ENCODE measurements at places on chromosomes 7 and 10. TPM values are rescaled to one million over a fixed set of nuclear protein-coding genes. Genes with fewer than 3 reads are reported as not detected.

- DNase-seq, result no peak
Measured at GRCh38 chr10:17854044-17854652, 45.0 kb downstream of the MRC1 start.

DNA sequence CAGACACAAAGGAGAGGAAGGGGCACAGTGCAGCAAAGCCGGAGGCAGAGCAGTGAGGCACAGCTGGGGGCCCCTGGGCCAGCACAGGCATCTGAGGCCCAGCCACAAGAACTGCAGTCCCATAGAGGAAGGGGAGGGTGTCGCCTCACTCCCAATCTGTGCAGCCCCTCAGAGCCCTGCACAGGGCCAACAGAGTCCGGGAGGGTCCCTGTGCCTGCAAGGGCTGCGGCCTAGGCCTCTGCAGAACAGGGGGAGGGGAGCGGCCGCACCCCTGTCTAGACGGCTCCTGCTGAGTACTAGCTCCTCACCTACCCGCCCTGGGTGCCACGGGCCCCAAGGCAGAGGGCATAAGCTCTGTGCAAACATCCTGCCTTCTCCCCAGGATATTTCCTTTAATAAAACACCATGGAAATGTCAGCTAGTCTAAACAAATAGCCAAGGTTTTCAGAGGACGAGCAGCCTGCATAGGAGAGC, 32.4 kb upstream of the RET start:
- no peak for DNase-seq

GRCh38 chr10:6228647-6229046, 25.9 kb downstream of the PFKFB3 start:
- DNase-seq, result no peak

- DNase-seq, result no peak
Measured at GRCh38 chr10:108556186-108556585, 1367.1 kb downstream of the XPNPEP1 start.

DNA sequence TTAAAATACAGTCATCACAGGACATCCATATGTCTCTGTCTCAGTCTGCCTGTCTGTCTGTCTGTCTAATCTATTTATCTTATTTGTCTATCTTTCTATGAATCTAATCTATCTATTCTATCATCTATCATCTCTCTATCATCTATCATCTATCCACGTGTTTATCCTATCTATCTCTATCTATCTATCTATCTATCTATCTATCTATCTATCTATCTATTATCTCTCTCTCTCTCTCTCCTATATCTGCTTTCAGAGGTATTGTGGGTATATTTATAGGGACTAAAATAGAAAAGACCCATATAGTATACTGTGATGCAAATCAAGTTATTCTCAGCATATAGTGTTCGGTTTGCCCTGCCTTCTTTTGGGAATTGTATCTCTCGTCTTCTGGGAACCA, 167.5 kb downstream of the VPS50 start:
- DNase-seq, result no peak

- no peak for DNase-seq
Measured at GRCh38 chr10:26755443-26755903, 58.0 kb downstream of the PDSS1 start.

DNA sequence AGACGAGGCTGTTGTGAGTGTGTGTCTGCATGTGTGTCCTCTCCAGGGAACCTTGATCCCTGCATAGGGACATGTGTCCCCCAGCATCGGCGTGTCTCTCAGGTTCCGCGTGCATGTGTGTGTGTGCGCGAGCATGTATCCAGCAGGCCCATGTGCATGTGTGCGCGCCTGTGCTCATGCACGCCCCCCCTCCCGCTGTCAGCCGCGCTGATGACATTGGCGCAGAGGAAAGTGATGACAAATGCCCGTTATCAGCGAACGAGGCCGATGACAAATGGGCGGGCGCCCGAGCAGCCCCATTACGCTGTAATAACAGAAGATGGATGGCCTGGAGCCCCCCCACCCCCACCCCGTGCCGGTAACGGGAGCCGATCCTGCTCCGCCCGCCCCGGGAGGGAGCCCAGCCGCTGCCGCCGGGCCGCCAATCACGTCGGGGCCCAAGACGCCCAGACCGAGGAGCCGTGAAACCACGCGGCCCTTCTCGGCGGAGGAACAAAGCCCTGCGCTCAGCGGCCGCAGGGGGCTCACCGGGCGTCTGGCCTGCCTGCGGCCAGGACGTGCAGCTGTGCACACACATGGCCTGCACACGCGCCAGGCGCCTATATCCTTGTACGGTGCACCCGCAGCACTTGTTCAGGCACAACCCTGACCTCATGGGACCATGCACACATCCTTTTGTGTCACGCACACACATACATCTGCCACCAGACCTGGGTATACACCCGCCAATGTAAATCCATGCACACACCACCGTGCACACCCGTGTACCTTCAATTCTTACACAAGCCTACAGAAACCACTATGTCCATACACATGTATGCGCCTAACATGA, 21.5 kb downstream of the POLL start:
- no peak for DNase-seq

GRCh38 chr7:50682079-50682478, 100.6 kb downstream of the GRB10 start:
- DNase-seq, result no peak

DNA sequence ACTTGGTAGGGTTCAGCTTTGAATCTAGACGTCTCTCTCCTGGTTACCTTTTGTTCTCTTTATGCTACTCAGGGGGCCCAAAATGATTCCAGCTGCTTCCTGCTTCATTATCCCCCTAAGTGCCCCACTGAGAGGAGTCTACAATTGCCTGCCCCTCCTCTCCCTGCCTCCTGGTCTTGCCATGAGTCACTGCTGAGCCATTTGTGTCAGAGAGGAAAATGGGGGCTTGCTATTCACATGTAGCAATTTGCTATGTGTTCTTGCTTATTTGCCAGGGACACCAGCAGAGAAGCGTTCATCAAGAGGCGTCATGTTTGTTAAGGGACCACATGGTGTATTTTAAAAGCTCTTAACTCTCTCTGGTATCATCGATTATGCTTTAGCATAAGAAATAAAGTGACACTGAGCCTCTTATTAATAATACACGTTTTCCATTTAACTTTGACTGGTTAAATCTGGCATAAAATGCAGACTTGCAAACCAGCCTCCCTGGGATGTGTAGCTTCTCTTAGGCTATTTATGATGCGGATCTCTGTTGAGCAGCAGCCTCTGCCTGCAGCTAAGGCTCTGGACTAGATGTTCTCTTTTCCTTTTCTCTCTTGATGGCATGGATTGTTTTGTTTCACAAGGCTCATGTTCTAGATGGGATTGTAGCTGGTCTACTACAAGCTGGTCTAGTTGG, 239.3 kb downstream of the AUTS2 start:
- no peak for DNase-seq

GRCh38 chr10:78599122-78599853, 469.5 kb upstream of the ZMIZ1 start:
- DNase-seq, result peak; percentile 18

DNA sequence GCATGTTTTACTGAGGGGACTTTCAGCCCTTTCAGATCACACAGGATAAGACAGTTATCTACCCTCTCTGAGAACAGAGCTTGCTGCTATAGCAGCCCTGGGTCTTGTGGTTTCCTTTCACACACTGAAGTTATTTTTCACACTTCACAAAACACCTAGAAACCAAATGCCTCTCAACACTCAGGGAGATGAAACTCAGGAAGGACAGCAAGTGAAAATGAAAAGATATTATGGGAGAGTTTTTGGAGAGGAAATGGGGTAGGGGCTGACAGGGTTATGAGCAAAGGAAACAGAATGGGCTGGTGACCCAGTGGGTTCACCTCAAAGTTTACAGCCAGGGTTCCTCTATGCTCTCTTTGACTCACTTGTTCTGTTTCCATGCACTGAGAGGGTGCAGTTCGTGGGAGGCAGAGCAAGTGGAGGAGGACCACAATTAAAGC, 17.0 kb upstream of the GIMAP2 start:
- DNase-seq, result no peak

GRCh38 chr10:69061305-69062161, 26.4 kb upstream of the SRGN start:
- peak; percentile 83 for DNase-seq

DNA sequence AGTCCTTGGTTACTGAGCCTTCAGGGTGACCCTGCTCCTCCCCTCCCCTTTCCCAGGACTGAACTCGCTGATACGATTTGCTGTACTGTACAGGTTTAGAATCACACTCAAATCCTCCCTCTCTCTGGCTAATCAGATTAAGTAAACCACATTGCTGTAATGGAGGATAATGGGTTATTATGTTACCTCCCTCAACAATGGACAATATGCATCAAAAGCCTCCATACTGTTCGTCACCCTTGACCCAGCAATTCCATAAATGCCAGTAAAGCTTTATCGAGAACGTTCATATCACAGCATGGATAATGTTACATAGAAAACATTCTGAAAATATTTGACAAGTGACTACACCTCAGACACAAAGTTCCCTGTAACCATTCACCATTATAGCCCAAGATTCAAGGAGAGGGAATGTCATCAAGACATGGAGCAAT, 61.7 kb downstream of the FAM107B start:
- DNase-seq, result no peak

GRCh38 chr7:66736892-66737291, 3.6 kb upstream of the RABGEF1 start:
- no peak for DNase-seq

GRCh38 chr7:81666209-81666608, 103.6 kb downstream of the HGF start:
- DNase-seq, result no peak

DNA sequence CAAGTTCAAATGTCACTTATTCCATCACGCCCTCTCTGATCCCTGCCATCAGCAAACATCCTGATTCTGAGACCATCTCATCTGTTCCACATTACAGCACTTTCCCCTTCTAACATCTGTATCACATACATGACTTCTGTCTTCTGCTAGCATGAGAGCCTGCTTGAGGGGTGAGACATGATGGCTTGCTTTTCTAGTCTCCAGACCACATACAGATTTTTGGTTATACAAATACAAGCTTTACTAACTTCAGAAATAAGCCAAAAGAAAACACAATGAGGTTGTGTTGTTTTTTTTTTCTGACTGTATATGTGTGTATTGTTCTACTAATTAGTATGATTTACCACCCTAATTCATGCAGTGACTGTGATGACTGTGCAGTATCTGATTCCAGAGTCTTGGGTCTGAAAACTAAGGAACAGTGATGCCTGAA, 34.3 kb downstream of the NAPEPLD start:
- DNase-seq, result no peak

Gene GNGT1
- total RNA-seq, result not detected

Gene DNAH11
- total RNA-seq, result 3.5 TPM

Gene CH25H
- 0.98 TPM for total RNA-seq

Gene MYL7
- 49,235 TPM for total RNA-seq

Gene COL26A1
- total RNA-seq, result not detected

Gene SEMA3C
- 61.6 TPM for total RNA-seq

Gene SLC13A1
- not detected for total RNA-seq

Gene ETV1
- 27.7 TPM for total RNA-seq

Gene UCN3
- not detected for total RNA-seq

Gene AKR1E2
- 9.7 TPM for total RNA-seq

Gene CYP3A4
- total RNA-seq, result not detected

Gene FAM221A
- total RNA-seq, result 6.5 TPM
